ENCODE measurements at places on chromosomes 2 and 18.
A peak's percentile ranks its signal among the peaks of the same experiment; 100 is the strongest.

GRCh38 chr2:48233005-48233404, 296.9 kb upstream of the STON1 start:
- no peak for DNase-seq

- no peak for DNase-seq
These were observed 645.5 kb upstream of the ID2 start for GRCh38 chr2:8036366-8036765.

- no peak for DNase-seq
These were observed 215.6 kb downstream of the HDAC4 start for GRCh38 chr2:239184968-239185903.

DNA sequence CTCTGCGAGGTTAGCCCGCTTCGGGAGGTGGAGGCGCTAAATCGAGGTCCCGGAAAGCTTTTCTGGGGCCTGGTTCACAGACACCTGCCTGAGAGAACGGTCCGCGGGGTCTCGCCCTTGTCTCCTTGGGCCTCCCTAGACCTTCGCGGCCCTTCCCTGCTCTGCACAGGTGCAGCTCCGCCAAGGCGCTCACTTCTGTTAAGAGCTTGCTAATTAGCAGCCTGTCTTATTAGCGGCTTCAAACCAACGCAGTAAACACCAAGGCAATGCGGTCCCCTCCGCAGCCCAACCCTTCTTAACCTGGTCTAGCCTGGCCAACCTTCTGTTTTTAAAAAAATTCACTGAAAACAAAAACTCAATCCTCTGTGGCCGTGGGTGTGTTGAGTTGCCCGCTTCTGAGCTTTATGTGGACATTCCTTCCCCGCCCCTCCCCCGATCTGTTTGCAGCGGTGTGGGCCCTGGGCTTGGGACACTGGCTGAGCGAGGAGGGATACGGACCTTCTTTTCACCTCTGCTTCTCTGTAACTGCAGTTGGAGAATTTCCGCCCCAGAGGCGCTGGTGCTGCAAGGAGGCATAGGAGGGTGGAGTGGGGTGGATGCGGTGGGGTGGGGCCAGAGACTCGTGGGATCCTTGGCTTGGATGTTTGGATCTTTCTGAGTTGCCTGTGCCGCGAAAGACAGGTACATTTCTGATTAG, 3.4 kb upstream of the HOXD4 start:
- DNase-seq, result no peak

- no peak for DNase-seq
These were observed 203.5 kb upstream of the TWIST2 start for GRCh38 chr2:238644095-238645081.

GRCh38 chr2:75177427-75177826, 21.9 kb downstream of the TACR1 start:
- DNase-seq, result no peak

- DNase-seq, result no peak
These were observed 58.0 kb upstream of the PEX13 start for GRCh38 chr2:60959501-60959900.

DNA sequence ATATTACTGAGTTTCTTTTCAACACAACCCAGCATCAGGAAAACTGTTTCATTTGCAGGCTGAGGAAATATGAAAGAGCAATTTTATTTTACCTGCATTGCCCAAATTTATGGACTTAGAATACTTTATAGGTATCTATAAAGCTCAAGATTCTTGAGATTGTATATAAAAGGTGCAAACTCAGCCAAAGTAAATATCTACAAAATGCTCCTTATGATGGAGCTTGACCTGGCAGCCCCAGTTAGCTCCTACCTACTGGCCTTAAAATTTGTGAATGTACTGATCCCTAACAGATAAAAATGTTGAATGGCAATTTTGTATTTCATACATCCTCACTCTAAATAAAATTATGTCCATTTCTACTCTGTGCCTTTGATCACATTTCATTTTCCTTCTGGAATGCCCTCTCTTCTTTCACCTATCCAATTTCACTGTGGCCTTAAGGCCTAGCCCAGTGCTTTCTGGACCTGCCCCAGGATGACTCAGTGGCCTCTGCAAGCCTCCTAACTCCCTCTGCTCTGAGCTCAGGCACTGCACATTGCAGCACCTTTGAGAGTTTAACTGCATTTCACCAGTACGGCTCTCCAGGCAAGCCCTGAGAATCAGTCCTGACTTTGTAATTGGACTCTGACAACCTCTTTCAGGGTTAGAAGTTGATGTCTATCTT, 125.9 kb downstream of the ANTXR1 start:
- DNase-seq, result no peak

DNA sequence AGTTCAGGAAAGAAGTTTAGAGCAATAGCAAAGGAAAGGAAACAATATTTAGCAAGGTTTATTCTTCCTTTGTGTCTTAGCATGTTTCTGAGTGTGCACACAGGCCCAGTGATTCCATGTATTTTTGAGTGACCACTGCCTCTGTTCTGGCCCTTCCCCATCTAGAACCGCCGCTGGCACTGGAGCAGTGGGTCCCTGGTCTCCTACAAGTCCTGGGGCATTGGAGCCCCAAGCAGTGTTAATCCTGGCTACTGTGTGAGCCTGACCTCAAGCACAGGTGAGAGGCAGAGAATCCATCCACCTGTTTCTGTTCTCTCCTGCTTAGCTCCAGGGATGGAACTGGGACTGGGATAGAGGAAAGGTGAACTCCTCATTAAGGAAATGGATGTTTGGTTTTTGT, 2.4 kb downstream of the REG1A start:
- DNase-seq, result no peak

DNA sequence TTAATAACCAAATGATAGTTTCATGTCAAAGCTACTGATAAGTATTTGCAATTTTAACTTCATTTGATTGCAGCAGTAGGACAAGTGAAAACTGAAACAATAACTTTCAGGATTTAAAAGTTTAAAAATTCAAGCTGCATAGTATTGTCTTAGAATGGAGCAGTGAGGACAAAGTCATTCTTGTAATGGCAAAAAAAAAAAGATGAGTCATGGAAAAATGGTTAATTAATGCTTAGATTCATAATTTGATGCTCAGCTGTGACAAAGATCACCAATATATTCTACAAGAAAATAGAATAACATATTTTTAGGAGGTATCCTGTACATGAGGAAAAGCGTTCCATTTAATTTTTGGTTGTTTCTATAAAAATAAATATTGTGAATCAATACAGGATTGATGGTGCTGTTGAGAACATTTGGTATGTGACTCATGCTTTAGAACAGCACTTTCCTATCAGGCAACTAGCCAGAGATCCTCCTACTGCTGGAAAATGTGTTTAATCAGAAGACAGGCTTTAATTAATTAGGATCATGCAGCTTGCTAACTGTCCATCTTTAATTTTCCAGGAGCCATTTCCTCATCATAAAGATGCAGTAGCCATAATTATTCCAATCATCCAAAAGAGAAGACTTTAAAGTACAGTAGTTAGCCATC, 239.0 kb upstream of the MMADHC start:
- peak; percentile 61 for DNase-seq

- DNase-seq, result no peak
These were observed 853.5 kb upstream of the SALL3 start for GRCh38 chr18:78126106-78126505.

- no peak for DNase-seq
These were observed 148.8 kb downstream of the ACKR3 start for GRCh38 chr2:236718207-236718992.

- DNase-seq, result no peak
These were observed 44.1 kb upstream of the SP140L start for GRCh38 chr2:230282936-230283335.

GRCh38 chr18:45119876-45120275, 439.2 kb downstream of the SETBP1 start:
- no peak for DNase-seq

DNA sequence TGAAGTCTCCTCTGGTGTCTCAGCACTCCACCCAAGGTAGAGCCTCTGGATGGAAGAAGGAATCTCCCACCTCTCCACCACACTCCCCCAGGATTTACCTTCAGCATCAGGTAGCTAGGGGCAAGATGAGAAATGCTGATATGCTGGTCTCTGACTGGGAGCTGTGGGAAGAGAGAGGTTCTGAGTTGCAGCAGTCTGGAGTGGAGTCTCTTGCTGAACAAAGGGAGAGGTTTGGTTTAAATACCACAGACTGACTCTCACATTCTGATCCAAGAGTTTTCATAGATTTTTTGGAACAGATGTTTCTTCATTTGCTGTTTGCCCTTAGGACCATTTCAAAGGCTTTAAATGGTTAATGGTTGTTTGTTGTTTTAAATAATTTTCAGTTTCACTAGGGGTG, 1.1 kb upstream of the CFLAR start:
- no peak for DNase-seq

- DNase-seq, result no peak
These were observed 75.5 kb upstream of the ZNF532 start for GRCh38 chr18:58788971-58789875.

DNA sequence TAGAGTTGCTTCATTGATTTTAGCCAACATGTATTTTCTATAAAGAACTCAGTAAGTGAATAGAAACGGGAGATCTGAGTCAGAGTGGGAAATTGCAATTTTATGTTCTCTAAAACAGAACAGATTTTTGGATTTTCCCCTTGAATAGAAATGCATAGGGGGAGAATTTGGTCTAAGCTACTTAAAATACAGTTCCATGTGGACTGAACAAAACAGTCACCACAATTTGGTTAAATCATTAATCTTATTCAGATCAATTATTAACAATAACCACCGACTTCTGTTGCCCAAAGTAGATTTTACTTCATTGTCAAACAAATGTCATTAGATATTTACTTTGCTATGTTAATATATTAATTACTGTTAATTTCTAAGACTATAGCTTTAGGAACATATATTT, 107.7 kb downstream of the SCG2 start:
- no peak for DNase-seq

DNA sequence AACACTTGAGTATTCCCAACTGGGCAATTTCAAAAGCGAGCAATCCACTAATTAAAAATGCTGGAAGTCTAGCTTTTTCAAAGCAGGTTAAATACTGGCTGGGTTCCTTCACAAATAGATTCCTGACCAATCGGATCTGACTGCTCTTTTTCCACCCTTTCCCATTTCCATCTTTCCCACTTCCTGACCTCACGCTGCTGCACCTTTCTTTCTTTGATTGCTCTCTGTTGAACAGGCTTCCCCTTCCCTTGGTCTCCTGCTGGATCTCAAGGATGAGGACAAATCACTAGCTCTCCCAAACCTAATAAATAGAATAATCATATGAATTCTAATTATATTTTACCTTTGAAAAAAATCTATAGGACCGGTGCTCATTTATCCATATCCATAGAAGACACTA, 121.2 kb downstream of the TCF4 start:
- no peak for DNase-seq

DNA sequence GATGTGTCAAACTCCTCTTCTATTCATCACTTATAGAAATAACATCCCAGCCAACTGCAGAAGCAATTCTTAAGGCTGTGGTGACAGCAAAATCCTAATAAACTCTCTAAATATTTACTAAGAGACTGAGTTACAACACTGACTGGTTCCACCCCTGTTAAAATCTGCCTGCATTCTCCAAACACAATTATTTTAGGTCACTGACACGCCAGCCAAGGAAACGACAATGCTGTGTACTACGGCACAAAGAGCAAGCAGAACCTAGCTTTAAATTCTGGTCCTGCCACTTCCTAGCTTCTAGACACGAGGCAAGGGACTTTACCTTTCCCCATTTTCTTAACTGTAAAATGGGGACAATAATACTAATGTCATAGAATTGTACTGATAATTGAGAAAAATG, 4.1 kb downstream of the CYRIA start:
- DNase-seq, result no peak

GRCh38 chr18:45221363-45221762, 393.9 kb upstream of the SLC14A2 start:
- no peak for DNase-seq

- DNase-seq, result no peak
These were observed 182.6 kb downstream of the FSIP2 start for GRCh38 chr2:185921048-185921756.

- no peak for DNase-seq
These were observed 81.5 kb downstream of the CHRNA1 start for GRCh38 chr2:174682578-174683391.

DNA sequence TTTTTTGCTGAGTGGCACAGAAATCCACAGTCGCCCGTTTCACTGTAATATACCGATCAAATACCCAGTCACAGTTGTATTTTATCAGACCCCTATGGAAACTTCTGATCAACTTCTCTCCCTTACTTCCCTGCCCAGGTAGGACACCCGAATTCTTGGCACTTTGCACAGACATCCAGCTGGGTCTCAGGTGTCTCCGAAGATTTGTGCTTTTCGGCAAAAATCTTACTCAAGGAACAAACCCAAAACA, 596 bp downstream of the MREG start:
- DNase-seq, result no peak

DNA sequence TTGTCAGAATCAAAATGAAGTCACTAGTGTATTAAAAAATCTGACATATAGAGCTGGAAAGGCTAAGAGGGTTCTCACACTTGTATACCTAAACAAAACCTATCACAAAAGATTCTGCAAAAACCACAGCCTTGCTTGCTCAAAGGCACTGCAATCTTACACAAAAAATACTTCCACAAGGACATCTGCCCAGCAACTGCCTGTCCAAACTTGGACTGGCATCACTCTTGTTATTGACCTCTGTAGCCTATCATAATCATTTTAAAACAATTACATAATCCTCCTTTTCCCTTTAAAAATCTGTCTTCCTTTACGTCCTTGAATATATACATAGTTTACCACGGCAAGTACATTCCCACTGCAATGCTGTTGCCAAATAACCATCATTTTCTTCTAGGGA, 19.9 kb downstream of the CHMP3 start:
- DNase-seq, result no peak

- no peak for DNase-seq
These were observed 56.3 kb downstream of the BOLA3 start for GRCh38 chr2:74091391-74091790.

DNA sequence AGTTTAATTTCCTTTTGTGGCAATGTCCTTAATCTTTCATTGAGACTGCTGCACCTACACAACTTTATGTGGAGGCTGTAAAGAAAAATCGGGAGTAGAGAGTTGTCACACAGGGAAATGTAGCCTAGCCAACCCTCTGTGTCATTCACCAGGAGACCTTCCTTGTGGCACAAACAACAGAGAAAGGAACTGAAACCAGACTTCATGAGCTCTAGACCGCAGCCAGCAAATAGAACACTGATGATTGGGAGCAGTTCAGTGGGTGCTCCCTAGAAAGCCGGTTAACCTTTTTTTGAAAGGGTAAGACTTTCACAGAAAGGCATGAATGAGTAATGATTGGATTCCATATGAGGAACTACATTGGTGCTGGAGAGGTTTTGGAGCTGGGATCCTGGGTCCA, 1752.4 kb upstream of the CELF4 start:
- DNase-seq, result no peak

- no peak for DNase-seq
These were observed 125.6 kb downstream of the TDRD15 start for GRCh38 chr2:21249367-21249766.

- DNase-seq, result no peak
These were observed 14.3 kb downstream of the SLC25A52 start for GRCh38 chr18:31746396-31746795.

DNA sequence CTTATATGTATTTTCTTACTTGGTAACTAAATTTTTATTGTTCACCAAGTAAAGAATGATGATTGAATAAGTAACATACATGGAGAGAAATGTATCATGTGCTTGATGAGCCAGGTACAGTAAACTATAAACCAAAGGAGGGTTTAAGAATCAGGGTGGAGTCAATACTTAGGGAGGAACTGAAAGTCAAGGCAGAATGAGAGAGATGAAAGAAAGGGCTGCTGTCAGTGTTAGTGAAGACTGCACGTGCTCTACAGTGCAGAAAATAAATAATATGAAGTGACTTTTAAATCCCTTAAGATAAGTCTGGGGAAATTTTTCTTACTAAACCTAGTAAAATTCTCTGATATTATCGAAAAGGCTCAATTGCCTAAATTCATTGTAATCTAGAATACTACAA, 986.0 kb downstream of the DSC3 start:
- DNase-seq, result no peak

- DNase-seq, result no peak
These were observed 24.8 kb upstream of the LMAN1 start for GRCh38 chr18:59383851-59384250.
